ENCODE measurements at places on chromosomes 7 and 10.

GRCh38 chr7:94440451-94441039, 45.9 kb downstream of the COL1A2 start:
- no peak for DNase-seq

DNA sequence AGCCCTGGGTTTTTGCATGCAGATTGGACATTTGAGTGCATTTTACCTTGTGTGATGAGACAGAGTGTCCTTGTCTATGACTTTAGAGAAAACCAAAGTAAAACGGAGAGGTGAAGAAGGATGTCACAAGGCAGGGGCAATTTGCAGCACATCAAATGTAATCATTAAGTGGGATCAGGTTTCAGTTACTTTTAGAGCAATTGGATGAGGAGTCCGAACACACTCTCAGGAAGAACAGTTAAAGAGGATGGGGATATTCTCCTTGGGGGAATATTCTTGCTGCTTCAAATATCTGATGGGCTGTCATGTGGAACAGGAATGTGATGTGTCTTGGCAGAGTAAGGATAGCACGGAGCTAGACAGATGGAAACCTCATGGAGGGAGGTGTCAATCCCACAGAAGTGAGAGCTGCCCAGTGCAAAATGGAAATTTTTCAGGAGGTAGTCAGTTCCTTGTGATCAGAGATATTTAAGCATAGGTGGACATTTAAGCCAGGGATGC, 757 bp downstream of the RAB19 start:
- DNase-seq = no peak

DNA sequence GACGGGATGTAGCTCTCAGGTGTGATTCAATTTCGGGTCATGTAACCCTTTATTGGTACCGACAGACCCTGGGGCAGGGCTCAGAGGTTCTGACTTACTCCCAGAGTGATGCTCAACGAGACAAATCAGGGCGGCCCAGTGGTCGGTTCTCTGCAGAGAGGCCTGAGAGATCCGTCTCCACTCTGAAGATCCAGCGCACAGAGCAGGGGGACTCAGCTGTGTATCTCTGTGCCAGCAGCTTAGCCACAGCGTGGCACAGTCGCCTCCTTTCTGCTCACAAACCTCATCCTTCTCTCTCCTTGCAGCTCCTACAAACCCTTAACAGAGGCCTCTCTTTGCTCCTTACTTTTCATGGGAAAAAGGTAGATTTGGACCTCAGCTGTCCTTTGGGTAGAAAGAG, 197.5 kb upstream of the PRSS58 start:
- no peak for DNase-seq

DNA sequence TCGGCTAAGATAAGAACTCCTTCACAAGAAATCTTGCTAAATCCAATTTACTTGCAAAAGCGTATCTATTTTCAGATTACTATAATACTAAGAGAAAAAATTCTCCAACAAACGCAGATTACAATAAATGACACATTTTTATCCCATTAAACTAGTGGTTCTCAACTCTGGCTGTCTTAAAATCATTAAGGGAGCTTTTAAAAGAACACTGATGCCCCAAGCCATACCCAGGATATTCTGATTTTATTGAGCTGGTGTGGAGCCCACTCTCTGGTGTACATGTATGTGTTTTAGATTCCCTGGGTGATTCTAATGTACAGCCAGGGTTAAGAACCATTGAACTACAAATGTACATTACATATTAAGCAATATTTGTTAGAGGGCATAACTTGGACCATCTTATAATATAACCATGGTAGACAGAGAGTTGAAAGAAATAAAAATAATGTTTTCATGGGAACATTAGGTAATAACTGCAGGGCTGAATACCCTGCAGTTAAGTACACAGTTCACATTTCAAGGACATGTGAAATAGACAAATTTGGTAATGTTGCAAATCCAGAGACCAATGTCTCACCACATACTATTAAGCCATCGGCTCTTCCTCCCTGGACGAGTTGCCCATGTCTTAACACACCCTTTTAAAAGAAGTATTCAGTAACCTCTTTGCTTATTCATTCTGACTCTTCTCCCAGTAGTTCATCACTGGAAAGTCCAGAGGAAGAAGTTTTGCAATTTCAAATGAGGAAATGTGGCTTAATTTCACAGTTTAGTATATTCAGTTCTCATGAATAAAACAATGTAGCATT, 6.2 kb downstream of the GSAP start:
- DNase-seq = peak; percentile 87

DNA sequence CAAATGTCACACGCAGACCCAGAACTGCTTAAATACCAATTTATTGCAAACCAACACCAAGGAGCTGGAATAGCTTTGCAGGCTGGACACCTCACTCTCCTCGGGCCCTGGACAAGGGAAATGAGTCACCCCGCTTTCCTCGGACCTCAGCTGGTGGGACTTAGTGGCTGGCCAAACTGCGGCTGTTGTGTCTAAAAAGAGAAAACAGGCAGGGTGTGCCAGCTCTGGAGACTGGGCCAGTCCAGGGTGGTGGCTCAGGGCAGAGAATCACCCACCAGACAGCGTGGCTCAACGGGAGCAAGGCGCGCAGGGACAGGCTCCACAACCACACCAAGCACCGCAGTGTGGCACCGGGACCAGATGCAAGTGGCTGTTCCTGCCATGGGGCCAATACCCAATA, 58.2 kb upstream of the CAMK2B start:
- DNase-seq = peak; percentile 95

DNA sequence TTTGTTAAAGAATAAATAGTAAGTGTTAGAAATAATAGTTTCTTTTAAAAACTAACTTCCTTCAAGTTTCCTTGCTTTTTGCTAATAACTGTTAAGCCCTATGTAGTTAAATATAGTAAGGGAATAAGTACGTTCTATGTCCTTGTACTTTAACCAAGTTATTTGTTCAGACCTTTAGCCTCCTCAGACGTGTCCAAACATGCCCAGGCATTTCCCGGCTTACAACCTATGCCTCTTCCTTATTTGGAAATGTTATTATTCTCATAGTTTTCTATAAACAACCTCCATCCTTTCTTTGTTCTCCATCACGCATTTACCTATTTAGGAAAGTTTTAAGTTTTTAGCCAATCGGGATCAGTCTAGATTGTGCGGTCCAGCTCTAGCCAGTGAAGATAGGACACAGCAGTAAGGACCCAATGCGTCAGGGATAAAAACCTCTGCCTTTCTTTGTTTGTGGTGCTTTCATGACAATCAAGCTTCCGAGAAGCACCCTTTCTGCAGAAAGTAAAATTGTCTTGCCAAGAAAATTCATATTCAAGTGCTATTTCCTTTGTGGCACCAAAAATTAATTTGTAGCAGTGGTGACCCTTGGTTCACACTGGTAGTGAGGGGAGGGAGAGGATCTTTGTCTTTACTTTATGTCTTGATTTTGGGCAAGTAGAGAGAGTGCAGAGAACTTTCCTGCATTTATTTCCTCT, 851.3 kb upstream of the POM121L12 start:
- no peak for DNase-seq

- peak; percentile 96 for DNase-seq
These were observed 22.1 kb downstream of the GNA12 start for GRCh38 chr7:2821842-2822507.

- DNase-seq = no peak
These were observed 38.9 kb downstream of the PRSS2 start for GRCh38 chr7:142809671-142810070.

DNA sequence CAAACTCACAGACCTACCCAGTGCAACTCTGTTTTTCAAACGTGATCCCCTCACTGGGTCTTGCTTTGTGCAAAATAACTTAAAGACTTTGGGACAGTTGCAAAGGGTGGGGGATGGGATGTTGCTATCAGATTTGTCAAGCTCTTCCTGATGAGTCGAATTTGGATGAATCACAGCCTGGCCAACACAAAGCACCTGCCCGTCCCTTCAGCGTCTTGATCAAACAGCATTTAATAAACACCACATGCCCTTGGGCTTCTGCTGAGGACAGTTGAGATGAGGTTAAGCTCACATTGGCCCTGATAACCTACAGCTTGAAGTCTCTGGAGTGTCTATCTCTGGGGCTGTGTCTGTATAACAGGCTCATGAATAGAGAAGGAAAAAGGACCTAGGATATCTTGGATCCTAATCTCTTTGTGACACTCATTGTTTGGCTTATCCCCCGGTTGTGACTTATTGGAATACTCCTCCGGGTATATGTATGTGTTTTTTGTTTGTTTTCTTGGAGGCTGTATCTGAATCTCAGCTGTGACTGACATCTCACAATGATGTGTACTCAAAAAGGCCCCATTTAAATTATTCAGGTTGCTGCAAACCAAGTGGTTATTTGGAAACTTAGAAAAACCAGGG, 132.6 kb upstream of the NAMPT start:
- peak; percentile 55 for DNase-seq

GRCh38 chr7:105399043-105399725, 10.5 kb upstream of the SRPK2 start:
- peak; percentile 49 for DNase-seq

GRCh38 chr10:71339796-71340589, 20.9 kb downstream of the SLC29A3 start:
- peak; percentile 51 for DNase-seq

DNA sequence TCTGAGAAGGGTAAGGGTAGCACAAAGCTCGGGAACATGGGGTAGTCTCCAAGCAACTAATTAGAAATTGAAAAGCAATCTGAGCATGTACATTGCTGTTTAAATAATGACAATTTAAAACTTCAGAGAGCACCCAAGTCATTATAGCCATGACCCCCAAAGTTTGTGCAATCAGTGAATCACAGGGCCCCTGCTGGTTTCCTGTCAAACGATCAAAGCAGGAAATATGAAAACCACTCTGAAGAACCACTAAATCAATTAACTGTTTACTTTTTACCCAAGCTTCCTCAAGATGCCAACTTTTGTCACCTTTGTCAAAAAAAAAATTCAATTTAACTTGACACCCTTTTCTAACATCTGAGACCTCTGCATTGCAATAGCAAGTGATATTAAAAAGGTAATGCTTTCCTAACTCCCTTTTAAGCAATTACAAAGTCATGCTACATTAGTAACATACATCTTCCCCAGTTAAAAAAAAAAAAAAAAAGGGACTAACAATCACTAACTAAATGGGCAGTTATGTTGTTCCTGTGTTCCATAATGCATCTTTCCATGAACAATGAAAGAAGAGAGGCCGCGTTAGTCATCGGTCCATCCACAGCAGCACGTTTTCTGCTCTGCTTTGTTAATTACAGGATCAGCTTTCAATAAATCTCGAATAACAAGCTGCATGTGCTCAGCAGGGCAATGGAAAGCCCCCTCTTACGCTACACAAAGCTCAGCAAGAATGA, 80.6 kb downstream of the ETV1 start:
- DNase-seq = peak; percentile 60

DNA sequence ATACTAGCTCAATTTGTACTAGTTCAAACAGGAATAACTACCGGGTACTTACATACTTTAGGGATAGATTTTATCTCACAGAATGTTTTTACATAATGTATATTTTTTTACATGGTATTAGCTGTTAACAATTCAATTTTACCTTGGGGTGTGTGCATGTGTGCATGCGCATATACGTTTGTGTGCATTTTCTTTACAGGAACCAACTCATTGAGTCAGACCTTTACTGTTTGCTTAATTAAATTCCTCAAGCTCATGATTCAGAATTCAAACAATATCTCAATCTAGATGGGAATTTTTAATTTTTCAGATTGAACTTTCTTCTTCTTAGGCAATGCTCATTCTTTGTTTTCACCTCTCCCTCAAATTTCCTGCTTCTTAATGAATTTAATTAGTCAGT, 24.7 kb upstream of the WASL start:
- no peak for DNase-seq

GRCh38 chr10:51129946-51130544, 55.8 kb downstream of the PRKG1 start:
- no peak for DNase-seq

GRCh38 chr7:146486519-146486918, 369.9 kb downstream of the CNTNAP2 start:
- DNase-seq = no peak

DNA sequence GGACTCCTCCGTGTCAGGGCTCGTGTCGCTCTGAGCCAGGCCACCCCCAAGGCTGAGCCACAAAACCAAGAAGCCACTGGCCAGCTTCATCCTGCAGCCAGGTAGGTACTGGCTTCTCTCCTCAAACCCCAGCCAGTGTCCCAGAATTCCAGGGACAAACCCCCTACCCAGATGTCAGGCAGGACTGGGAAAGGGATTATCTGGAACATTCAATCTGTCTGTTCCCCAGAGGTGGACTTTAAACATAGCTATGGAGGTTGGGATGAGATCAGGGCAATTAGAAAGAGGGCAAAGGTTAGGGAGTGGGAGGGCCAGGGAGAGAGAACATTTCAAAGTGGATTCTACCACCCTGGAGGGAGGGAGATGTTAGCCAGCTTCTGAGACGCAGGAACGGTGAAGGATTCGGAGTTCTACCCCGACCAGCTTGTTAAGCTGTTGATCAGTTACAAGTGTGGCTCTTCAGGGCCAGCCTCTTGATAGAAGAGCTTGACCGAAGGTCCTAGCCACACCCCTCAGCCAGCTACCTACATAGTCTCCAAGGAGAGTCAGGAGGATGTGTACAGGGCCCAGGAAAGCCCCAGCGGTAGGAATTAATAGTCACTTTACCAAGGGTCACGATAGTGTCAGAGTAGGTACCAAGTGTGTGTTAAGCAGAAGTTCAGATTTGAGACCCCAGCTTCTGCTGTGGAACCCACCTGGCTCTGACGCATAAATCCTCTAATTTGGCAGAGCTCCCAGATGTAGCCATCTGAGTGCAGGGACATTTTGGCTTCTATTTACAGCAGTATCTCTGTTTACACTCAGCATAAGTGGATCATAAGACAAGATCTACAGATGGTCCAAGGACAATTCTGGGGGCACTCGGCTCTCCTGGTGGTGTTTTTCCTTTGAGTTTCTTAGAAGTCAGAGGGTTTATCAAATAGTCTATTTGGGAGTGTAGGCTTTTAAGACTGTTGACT, at the start of gene PLA2G12B:
TSS of gene PLA2G12B (minus strand) at position 211 of the 959 bp plus-strand sequence. CDS start at position 90, 121 bp downstream.
- no peak for DNase-seq

GRCh38 chr7:85516675-85517074, 329.8 kb upstream of the SEMA3D start:
- no peak for DNase-seq

- no peak for DNase-seq
These were observed 63.7 kb upstream of the AOAH start for GRCh38 chr7:36787933-36788378.

GRCh38 chr7:1494447-1494846, 9.7 kb downstream of the INTS1 start:
- DNase-seq = no peak

- DNase-seq = no peak
These were observed 293.0 kb downstream of the ZWINT start for GRCh38 chr10:56068040-56068439.

All from ELR (cell line).